ENCODE measurements at places on chromosomes 4 and X.

- DNase-seq = no peak
These were observed 588.3 kb downstream of the SPRY1 start for GRCh38 chr4:123984886-123985285.

DNA sequence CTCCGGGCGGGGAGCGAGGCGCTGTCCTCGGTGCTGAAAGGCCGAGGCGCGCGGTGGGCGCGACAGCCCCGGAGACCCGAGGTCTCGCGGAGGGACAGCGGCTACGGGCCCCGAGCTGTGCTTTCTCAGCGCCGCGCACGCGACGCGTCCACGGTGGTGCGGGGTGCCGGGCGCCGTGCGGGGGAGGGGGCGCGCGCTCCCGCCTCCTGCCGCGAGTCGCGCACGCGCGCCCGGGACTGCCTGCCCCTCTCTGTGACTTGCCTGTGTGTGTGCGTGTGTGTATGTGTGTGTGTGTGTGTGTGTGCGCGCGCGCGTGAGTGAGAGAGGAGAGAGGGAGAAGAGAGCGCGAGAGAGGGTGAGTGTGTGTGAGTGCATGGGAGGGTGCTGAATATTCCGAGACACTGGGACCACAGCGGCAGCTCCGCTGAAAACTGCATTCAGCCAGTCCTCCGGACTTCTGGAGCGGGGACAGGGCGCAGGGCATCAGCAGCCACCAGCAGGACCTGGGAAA lies at the start of gene GRIA2:
TSS of gene GRIA2 (plus strand) at position 358 of the 511 bp plus-strand sequence. CDS start 315 bp downstream, outside the sequence.
- DNase-seq = no peak

- DNase-seq = no peak
These were observed 5.9 kb upstream of the GRPEL1 start for GRCh38 chr4:7073526-7074390.

DNA sequence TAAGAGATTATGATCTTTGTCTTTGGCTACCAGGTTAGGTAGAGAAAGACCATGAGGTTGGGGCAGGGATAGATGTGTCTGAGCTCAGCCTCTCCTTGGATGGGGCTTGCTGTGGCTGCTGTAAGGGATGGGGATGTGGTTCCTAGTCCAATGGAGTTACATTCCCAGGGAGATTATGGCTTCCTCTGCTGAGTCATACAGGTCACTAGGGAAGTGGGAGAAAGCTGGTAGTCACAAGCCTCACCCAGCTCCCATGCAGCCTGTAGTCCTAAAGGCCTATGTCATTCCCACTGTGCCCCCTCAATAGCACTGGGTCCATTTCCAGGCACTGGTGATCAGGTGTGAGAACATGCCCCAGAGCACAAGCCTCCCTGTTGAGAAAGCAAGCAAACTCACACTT lies 70.6 kb upstream of the CENPE start:
- no peak for DNase-seq

DNA sequence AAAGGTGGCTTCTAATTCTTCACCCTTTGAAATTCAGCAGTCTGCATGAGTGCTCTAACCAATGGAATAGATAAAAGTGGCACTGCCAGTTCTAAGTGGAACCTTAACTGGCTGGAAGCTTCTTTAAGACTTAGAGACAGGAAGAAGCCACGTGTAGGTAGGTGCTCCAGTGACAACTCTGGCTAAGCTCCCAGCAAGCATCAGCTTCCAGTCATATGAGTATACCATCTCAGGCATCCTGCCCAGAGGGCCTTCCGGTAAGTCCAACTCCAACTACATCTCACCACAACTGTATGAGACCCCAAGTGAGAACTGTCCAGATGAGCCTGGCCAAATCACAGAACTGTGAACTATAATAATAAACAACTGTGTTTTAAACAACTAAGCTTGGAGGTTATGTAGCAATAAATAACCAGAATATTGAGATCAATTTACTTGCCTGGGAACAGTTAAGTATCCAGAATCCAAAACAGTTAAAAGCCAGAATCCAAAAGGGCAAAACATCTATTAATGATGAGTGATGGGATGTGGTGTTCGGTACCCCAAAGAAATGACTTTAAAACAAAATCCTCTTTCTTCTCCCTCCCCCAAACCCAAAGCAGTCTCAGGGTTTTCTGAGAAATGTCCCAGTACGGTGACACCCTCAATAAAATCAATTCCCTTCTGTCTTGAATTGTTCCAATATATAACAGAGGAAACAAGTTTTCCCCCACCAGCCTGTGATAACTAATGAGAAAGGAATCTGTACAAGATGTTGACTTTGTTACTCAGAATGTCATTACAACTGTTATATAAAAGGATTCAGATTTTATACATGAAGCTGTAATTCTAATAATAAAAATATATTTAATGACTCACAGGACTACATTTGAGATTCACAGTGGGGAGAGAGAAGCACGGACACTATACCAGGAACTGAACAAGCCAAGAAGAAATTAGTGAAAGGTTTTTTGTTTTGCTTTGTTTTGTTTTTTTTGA lies 4.2 kb downstream of the TSPAN5 start:
- DNase-seq = no peak

DNA sequence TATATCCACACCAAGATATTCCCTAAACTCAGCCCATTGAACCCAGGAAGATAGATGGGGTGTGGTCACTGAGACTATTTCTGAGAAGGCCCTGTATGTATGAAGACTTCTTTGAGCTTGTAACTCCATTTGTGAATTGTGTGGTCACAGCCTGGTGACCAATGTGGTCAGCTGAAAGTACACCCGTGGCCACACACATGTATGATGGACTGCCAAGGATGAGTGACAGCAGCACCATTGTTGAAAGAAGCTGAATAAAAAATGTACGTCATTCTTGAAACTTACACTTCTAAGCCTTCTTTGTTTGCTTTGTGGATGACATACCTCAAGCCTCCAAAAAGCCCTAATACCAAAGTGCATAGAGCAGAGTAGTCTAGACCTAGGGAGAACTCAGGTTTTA lies 581.4 kb downstream of the RAB28 start:
- DNase-seq = no peak

- DNase-seq = no peak
These were observed 1005.8 kb downstream of the PCDH18 start for GRCh38 chr4:136526517-136526916.

- no peak for DNase-seq
These were observed 174.4 kb upstream of the BCOR start for GRCh38 chrX:40272141-40272540.

DNA sequence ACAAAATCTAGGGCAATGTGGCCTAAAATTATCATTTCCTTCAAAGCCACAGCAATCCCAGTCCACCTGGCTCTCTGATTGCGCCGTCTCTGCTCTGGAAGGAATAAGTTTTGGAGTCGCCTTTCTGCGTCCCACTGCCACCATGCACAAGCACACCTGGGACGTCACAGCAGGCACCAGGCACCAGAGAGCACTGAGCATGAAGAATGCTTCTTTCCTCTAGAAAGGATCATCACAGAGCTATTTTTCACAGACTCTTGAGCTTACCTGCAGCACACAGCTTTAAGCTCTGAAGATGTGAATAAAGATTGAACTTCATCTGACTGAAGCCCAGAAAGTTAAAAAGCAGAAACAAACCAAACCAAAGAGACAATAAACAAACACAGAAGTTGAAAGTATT lies 170.0 kb upstream of the PPARGC1A start:
- no peak for DNase-seq

GRCh38 chr4:94880956-94881355 lies 123.2 kb downstream of the BMPR1B start:
- DNase-seq = no peak

GRCh38 chr4:26813698-26814097 lies 46.9 kb upstream of the STIM2 start:
- DNase-seq = no peak

GRCh38 chr4:26056406-26056805 lies 142.4 kb downstream of the SMIM20 start:
- no peak for DNase-seq

DNA sequence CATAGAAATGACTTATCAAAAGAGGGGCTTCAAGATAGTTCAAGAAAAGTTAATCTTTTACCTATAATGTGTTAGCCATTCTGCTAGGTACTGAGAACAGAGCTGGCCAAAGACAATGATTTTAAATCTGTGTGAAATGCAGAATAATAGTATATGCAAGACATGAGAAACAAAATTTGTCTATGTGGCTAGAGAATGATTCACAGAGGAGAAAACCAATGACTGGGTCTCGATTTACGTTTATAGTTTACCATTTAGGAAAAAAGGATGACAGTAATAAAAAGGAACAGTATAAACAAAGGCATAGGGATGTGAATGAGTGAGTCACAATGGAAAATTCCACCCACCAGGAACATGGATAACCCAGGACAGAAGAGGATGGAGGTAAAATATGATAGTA lies 31.9 kb downstream of the NPFFR2 start:
- no peak for DNase-seq

GRCh38 chrX:15675490-15675921 lies 10.9 kb upstream of the CLTRN start:
- DNase-seq = peak; percentile 90

DNA sequence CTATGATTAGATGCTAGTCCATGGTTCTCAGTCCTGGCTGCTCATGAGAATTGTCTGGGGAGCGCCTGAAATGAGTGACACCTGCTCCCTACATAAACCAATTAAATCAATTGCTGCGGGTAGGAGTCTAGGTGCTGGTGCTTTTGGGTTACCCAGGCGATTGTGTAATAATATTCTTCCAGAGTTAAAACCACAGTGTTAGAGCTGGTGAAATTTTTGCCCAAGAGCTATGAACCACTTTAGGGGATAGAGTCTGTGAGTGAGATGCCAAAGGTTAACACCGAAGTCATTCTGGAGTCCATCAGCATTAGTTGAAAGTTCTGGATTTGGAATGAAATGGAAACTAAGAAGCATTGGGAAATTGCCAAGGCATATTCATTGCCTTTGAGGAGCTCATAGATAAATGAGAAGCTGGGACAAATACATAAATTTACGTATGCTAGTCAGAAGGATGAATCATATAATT lies 15.3 kb downstream of the PDK3 start:
- DNase-seq = no peak

GRCh38 chr4:159735281-159736207 lies 632.7 kb downstream of the RAPGEF2 start:
- DNase-seq = no peak

GRCh38 chr4:119521268-119521667 lies 107.3 kb downstream of the PDE5A start:
- no peak for DNase-seq

DNA sequence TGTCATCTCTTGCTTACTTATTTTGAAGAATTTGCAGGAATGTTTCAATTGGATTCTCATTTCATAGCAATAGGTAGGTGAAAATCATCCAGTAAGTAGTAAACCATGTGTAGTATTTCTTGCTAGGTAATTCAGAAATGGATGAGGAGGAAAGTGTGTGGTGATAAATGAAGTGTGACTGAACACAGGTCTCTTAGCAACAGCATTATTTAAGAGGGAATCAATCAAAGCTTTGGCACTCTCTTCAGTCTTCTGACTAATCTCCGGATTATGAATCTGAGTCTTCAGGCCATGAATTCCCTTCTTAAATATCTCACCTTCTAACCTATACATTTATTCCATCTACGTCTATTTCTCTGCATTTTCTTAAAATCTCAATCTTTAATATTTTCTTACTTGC lies 55.8 kb upstream of the ARHGAP24 start:
- no peak for DNase-seq

- DNase-seq = no peak
These were observed 44.3 kb upstream of the CLCN4 start for GRCh38 chrX:10112510-10112909.

DNA sequence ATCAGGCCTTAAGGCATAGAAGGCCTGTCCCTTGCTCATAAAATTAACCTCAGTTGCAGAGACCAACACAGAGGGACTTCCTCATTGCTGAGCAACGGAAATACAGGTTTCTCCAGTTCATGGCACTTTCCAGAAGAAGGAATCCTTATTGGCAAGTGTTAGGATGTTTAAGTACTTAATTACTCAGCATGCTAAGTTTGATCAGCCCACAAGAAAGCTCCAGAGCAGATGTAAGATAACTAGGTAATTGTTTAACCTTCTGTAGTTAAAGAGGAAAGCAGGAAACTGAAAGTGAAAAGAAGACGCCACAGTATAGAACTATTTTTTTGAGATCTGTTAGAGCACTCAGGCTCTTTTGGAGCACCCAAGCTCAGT lies 33.5 kb downstream of the SMS start:
- no peak for DNase-seq

- no peak for DNase-seq
These were observed 102.6 kb downstream of the IL1RAPL2 start for GRCh38 chrX:104668550-104668949.

GRCh38 chrX:79556800-79557199 lies 189.7 kb upstream of the ITM2A start:
- no peak for DNase-seq

DNA sequence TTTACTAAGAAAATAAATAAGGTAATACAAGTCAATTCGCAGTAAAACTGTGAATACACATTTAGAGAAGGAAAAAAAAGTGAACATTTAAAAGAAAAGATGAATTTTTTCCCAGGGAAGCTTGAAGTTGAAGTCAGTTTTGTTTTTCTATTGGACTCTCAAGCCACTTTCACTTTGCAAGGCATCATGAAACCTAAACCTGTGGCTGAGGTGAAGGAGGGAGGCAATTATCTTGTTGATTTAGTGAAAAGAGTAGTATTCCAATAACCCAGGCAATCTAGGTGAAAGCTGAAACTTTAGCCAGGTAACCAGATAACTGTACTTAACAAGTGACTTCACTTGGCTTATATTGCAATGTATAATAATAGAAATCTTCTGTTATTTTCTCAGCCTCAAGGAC lies 138.6 kb downstream of the HDX start:
- DNase-seq = no peak

GRCh38 chr4:77310931-77311330 lies 153.9 kb downstream of the CCNG2 start:
- DNase-seq = no peak

GRCh38 chr4:137661693-137662092 lies 129.4 kb upstream of the PCDH18 start:
- DNase-seq = no peak

Measured in CD4-positive, alpha-beta T cell treated with Interleukin-17A for 4 hours (primary cell).